ENCODE measurements at places on chromosomes 16 and 17. TPM values are rescaled to one million over a fixed set of nuclear protein-coding genes. Genes with fewer than 3 reads are reported as not detected.

Gene CIBAR2
- not detected for total RNA-seq

Gene GLIS2
- not detected for total RNA-seq

Gene TMEM235
- total RNA-seq, result not detected

Gene HOXB9
- 0.25 TPM for total RNA-seq

Gene AATF
- total RNA-seq, result 72.6 TPM

Gene ATAD5
- total RNA-seq, result 5.7 TPM

Gene CACNG1
- total RNA-seq, result not detected

DNA sequence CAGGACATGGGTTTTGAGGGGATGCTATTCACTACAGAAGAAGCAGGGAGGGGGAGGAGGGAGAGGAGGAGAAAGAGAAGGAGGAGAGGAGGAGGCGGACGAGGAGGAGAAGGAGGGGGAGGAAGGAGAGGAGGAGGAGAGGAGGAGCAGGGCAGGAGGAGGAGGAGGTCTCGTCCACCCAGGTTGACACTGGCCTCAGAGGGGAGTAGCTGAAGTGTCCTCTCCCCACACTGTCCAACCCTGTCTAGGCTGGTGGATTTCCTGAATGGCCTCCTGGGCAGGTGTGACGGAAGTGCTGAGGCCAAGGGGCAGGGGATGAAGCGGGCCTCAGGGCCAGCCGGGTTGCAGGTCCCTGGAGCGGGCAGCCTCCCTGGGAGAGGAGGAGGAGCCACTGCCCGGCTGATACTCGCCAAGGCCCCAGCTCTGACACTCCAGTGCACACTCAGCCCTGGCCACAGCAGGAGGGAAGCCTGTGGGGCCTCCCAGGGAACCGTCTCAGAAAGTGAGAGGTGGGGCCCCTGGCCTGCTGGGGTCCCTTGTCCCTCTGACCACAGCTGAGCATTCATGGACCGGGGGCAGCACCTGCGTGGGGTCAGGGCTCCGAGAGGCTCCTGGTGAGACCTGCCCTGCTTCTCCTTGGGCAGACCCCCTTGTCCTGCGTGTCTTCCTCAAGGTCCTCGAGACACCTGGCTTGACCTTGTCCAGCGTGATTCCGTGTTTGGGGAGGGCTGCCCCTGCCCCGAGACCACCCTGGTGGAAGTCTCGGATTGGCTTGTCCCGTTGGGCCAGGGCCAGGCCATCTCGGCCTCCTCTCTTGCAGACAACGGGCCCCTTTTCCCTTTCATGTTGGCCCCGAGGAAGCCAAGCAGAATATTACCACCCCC lies 200.6 kb upstream of the CIBAR2 start:
- H3K27me3 ChIP-seq, result no peaks in the 10 kb centered on the region
- peaks cover 44% of the 10 kb centered on the region for H3K4me1 ChIP-seq
- H3K27ac ChIP-seq, result no peak overlapping the region

DNA sequence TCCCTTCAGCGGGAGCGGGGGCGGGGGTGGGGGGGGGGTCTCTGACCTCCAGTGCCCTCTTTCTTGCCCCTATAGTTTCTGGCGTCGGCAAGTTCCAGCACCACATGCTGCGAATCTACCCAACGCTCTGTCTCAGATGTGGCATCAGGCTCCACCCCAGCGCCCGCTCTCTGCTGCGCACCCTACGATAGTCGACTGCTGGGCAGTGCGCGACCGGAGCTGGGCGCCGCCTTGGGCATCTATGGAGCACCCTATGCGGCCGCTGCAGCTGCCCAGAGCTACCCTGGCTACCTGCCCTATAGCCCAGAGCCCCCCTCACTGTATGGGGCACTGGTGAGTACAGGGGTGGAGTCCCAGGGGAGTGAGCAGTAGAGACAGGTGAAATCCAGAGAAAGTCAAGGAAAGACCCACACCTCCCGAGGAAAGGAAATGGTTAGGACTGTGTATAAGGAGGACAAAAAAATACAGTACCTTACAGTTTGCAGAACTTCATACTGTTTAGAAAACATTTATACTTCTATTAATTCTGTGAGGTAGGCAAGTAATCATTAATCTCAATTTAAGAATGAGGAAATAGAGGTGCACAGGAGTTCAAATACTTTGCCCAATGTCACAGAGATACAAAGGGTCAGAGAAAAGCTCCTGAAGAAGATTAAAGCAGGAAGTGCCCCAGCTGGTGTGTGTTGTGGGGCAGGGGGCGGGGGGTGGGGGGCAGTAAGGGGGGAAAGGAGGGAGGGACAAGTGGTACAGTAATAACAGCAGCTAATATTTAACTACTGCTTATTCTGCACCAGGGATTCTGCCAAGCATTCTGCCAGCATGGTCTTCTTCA lies 2.5 kb downstream of the IRX6 start:
- peaks cover 17% of the 10 kb centered on the region for H3K27me3 ChIP-seq
- H3K27ac ChIP-seq, result no peak overlapping the region
- H3K36me3 ChIP-seq, result no peaks in the 10 kb centered on the region
- DNase-seq, result no peak
- no peaks in the 10 kb centered on the region for H3K4me1 ChIP-seq

DNA sequence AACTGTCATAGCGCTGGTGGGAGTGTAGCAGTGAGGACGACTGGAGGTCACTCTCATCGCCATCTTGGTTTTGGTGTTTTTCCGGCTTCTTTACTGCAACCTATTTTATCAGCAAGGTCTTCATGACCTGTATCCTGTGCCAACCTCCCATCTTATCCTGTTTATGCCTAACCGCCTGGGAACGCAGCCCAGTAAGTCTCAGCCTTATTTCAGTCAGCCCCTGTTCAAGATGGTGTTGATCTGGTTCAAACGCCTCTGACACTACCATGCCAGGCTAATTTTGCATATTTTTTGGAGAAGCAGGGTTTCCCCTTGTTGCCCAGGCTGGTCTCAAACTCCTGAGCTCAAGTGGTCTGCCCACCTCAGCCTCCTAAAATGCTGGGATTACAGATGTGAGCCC lies 179.8 kb upstream of the HSBP1 start:
- no peaks in the 10 kb centered on the region for H3K4me1 ChIP-seq
- no peaks in the 10 kb centered on the region for H3K27me3 ChIP-seq
- DNase-seq, result no peak
- H3K36me3 ChIP-seq, result no peaks in the 10 kb centered on the region
- H3K27ac ChIP-seq, result no peak overlapping the region
- H3K4me3 ChIP-seq, result no peak overlapping the region

GRCh38 chr17:68829211-68829610 lies 126.0 kb downstream of the ABCA8 start:
- DNase-seq, result no peak
- no peaks in the 10 kb centered on the region for H3K27me3 ChIP-seq
- no peaks in the 10 kb centered on the region for H3K36me3 ChIP-seq
- H3K27ac ChIP-seq, result no peak overlapping the region

DNA sequence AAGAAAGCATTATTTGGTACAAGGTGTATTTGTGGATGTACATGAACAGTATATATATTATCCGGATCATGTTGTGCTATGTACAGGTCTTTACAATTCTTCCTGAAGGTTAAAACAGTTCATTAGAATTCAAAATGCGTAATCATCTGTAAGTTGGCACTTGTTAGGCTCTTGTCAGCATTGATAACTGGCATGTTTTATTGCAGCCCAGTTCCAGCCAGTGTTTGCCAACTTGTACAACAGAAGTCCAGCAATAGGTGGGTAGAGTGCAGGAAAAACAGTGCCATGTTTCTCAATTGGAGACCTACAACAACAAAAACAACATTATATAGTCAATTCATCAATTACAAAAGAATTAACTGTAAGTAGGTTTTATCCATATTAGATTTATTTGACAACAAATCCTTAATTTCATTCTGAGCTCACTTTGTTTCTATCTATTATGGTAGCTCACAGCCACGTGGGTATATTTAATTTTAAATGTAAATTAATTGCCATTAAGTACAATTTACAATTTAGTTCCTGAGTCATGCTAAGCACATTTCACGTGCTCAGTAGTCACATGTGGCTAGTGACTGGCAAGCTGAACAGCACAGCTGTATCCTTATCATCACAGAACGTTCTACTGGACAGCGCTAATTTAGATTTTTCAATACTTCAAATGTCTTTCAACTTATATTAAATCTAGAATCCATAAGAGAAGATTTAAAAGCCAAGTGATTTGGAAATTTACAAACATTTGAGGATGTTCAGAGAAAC lies 8.6 kb upstream of the ANKFY1 start:
- H3K27ac ChIP-seq, result no peak overlapping the region
- no peaks in the 10 kb centered on the region for H3K4me1 ChIP-seq
- peaks cover 22% of the 10 kb centered on the region for H3K36me3 ChIP-seq
- no peak for DNase-seq
- no peak overlapping the region for H3K4me3 ChIP-seq

GRCh38 chr17:413016-413350 lies 60.4 kb upstream of the RPH3AL start:
- peak; percentile 66 for DNase-seq
- peak overlapping the region; percentile 75 for H3K4me3 ChIP-seq
- H3K27ac ChIP-seq, result peak overlapping the region; percentile 79
- H3K27me3 ChIP-seq, result no peaks in the 10 kb centered on the region
- peaks cover 82% of the 10 kb centered on the region for H3K4me1 ChIP-seq

DNA sequence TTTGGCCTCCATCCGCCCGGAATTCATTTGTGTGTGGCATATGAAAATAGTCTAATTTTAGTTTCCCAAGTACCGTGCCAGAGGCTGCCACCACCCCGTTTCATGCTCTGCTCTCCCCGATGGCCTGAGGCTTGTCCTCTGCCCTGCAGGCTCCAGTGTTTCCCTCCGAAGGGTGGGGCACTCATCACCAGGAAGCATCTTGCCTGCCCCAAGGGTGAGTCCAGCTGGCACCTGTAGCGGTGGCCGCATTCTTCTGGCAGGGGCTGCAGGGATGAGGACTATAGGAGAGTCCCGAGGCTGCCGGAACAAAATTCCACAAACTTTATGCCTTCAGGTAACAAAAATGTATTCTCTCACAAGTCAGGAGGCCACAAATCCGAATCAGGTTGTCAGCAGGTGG lies 23.1 kb upstream of the CMIP start:
- DNase-seq, result no peak
- peaks cover 4% of the 10 kb centered on the region for H3K4me1 ChIP-seq
- H3K36me3 ChIP-seq, result no peaks in the 10 kb centered on the region

GRCh38 chr17:27295945-27296344 lies 2.0 kb downstream of the WSB1 start:
- H3K4me3 ChIP-seq, result peak overlapping the region; percentile 100
- H3K27ac ChIP-seq, result peak overlapping the region; percentile 98
- DNase-seq, result no peak
- H3K36me3 ChIP-seq, result no peaks in the 10 kb centered on the region
- H3K4me1 ChIP-seq, result peaks cover 62% of the 10 kb centered on the region

GRCh38 chr17:82587234-82588086 lies 60.8 kb downstream of the WDR45B start:
- DNase-seq, result no peak
- peaks cover 22% of the 10 kb centered on the region for H3K36me3 ChIP-seq
- no peak overlapping the region for H3K27ac ChIP-seq
- H3K27me3 ChIP-seq, result no peaks in the 10 kb centered on the region

GRCh38 chr17:76921340-76922036 lies 53.3 kb downstream of the MGAT5B start:
- H3K27ac ChIP-seq, result no peak overlapping the region
- no peaks in the 10 kb centered on the region for H3K36me3 ChIP-seq
- H3K27me3 ChIP-seq, result no peaks in the 10 kb centered on the region
- H3K4me3 ChIP-seq, result no peak overlapping the region

DNA sequence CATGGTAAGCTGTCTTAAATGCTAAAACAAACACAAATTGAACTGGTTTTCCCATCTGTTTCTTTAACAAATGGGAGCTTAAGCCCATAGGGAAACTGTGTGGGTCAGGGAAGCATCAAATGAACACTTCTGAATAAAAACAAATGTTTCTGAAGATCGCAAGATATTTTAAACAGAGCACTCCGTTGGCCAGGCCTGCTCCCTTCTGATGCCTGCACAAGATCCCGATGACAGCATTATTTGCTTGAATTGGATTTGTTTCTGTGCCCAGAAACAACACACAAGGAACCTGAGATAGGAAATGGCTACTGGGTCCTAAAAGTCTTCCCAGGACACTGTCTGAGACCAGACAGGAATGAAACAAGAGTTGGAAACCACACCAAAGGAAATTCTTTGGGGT lies 425.8 kb upstream of the ZFHX3 start:
- no peaks in the 10 kb centered on the region for H3K36me3 ChIP-seq
- no peaks in the 10 kb centered on the region for H3K27me3 ChIP-seq
- DNase-seq, result no peak
- H3K4me1 ChIP-seq, result no peaks in the 10 kb centered on the region
- no peak overlapping the region for H3K27ac ChIP-seq

- H3K27me3 ChIP-seq, result no peaks in the 10 kb centered on the region
- no peaks in the 10 kb centered on the region for H3K4me1 ChIP-seq
- H3K4me3 ChIP-seq, result no peak overlapping the region
- DNase-seq, result no peak
- no peaks in the 10 kb centered on the region for H3K36me3 ChIP-seq
These were observed 147.4 kb downstream of the CDK5R1 start for GRCh38 chr17:32634167-32634566.

GRCh38 chr17:64368277-64368676 lies 22.4 kb downstream of the PECAM1 start:
- H3K27ac ChIP-seq, result no peak overlapping the region
- DNase-seq, result no peak
- H3K27me3 ChIP-seq, result no peaks in the 10 kb centered on the region

Data from CD4-positive, CD25-positive, alpha-beta regulatory T cell (primary cell).